CD4-positive, alpha-beta memory T cell (primary cell): ENCODE measurements at places on chromosomes 3 and 15. TPM values are rescaled to one million over a fixed set of nuclear protein-coding genes. Genes with fewer than 3 reads are reported as not detected.

Gene PLIN1
- 1.2 TPM for total RNA-seq

Gene PRTG
- total RNA-seq: not detected

- H3K27me3 ChIP-seq: no peaks in the 10 kb centered on the region
- peaks cover 17% of the 10 kb centered on the region for H3K4me1 ChIP-seq
- H3K36me3 ChIP-seq: no peaks in the 10 kb centered on the region
Measured at GRCh38 chr3:187136936-187137335, 2.4 kb downstream of the RPL39L start.

DNA sequence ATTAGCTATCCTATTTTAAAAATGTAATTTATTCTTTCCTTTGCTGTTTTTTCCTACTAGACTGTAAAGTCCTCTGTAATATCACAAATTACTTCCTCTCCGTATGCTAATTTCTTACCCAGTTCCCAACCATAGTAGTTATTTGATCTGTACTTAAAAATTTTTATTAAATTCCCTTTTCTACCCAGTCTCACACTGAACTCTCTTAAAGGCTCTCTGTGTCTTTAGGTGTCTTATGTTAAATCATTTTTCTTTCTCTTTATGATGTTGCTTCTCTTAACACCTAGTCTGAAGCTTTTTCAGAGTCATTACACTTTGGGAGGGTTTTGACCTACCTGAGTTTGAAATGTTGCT lies 378.6 kb downstream of the NSUN3 start:
- no peaks in the 10 kb centered on the region for H3K27me3 ChIP-seq
- H3K27ac ChIP-seq: no peak overlapping the region
- H3K4me1 ChIP-seq: no peaks in the 10 kb centered on the region
- H3K4me3 ChIP-seq: no peak overlapping the region
- H3K36me3 ChIP-seq: no peaks in the 10 kb centered on the region
- DNase-seq: no peak

Gene KLHL40
- total RNA-seq: not detected

- no peaks in the 10 kb centered on the region for H3K27me3 ChIP-seq
- H3K4me1 ChIP-seq: no peaks in the 10 kb centered on the region
- no peaks in the 10 kb centered on the region for H3K36me3 ChIP-seq
Measured at GRCh38 chr15:28975766-28976179, 90.0 kb downstream of the APBA2 start.

DNA sequence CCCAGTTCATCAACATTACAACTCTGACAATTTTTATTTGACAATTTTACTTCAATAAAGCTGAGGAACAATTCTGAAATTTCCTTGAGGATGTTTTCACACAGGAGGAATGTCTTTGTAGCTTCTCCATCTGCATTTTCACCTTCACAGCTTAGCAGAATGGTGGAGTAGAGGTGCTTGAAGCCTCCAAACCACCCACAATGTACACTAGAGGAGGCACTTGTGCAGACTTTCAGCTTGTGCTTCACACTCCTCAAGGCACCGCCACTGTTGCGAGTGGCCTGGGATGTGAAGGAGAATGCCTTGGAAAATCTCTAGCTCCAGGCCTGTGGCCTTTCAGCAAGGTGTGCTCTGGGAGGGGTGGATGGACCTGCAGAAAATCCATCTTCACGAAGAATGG lies 181.9 kb downstream of the EPHB1 start:
- DNase-seq: no peak
- no peak overlapping the region for H3K27ac ChIP-seq
- H3K27me3 ChIP-seq: no peaks in the 10 kb centered on the region

- DNase-seq: no peak
- no peaks in the 10 kb centered on the region for H3K4me1 ChIP-seq
- H3K27ac ChIP-seq: no peak overlapping the region
Measured at GRCh38 chr15:69624155-69624520, 171.5 kb downstream of the RPLP1 start.

- no peaks in the 10 kb centered on the region for H3K27me3 ChIP-seq
- no peak overlapping the region for H3K27ac ChIP-seq
- H3K4me1 ChIP-seq: peaks cover 7% of the 10 kb centered on the region
- no peaks in the 10 kb centered on the region for H3K36me3 ChIP-seq
- no peak for DNase-seq
Measured at GRCh38 chr3:129558772-129559564, 16.0 kb downstream of the H1-8 start.

DNA sequence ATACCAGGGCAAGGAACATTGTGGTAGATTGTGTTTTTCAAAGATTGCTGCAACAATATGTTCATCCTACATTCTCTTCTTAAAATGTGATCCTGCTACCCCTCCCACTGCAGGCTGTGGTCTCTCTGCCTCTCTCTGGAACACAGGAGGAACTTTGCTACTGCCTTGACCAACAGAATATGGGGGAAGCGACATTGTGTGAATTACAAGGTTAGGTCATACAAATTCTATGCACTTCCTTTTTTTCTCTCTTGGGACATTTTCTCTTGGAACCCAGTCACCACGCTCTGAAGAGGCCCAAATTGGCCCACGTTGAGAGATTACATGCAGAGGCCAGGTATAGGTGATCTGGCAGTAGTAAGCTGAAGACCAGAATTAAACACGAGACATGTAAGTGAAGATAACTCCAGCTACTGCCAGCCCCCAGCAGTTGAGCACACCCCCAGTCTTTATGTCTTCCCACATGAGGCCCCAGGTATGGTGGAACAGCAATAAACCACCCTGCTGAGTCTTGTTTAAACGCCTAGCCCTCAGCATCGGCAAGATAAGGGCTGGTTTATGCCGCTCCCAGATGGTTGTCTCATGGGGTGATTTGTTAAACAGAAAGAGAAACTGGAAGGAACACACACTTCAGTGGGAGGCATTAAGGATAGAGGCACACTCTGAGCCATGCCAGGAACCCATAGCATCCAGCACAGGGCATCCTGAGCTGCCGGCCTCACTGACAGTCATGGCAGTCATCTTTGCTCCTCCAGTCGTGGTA lies 59.9 kb downstream of the FAM43A start:
- H3K27me3 ChIP-seq: no peaks in the 10 kb centered on the region
- H3K4me3 ChIP-seq: no peak overlapping the region
- no peak for DNase-seq
- H3K4me1 ChIP-seq: no peaks in the 10 kb centered on the region
- H3K36me3 ChIP-seq: no peaks in the 10 kb centered on the region

Gene SPATA12
- total RNA-seq: not detected

- peaks cover 69% of the 10 kb centered on the region for H3K4me1 ChIP-seq
- DNase-seq: no peak
- H3K36me3 ChIP-seq: no peaks in the 10 kb centered on the region
- no peak overlapping the region for H3K4me3 ChIP-seq
- no peak overlapping the region for H3K27ac ChIP-seq
Measured at GRCh38 chr15:45648521-45649200, 13.8 kb downstream of the SQOR start.
